Bronchial smooth muscle cell (primary cell): ENCODE measurements at places on chromosomes 12 and 14. TPM values are rescaled to one million over a fixed set of nuclear protein-coding genes. Genes with fewer than 3 reads are reported as not detected.

KRT85 gene
- not detected in 2 replicates for total RNA-seq

CHMP4A gene
- total RNA-seq: 18.6 and 23.8 TPM in 2 replicates

OR5AU1 gene
- not detected in 2 replicates for total RNA-seq

ANKRD33 gene
- 0.09 and 0.16 TPM in 2 replicates for total RNA-seq

SCFD1 gene
- total RNA-seq: 125 and 128 TPM in 2 replicates

CLEC1B gene
- not detected in 2 replicates for total RNA-seq

CAND1 gene
- total RNA-seq: 109 and 122 TPM in 2 replicates

MYH6 gene
- not detected in 2 replicates for total RNA-seq

TUNAR gene
- not detected in 2 replicates for total RNA-seq

RTL1 gene
- total RNA-seq: under 0.01 TPM in 1 of 2 replicates, not detected in the other

RILPL1 gene
- total RNA-seq: 7.6 and 7.9 TPM in 2 replicates

ACOT4 gene
- 0.26 and 0.32 TPM in 2 replicates for total RNA-seq
